ENCODE measurements at places on chromosomes 3 and 15. TPM values are rescaled to one million over a fixed set of nuclear protein-coding genes. Genes with fewer than 3 reads are reported as not detected.

ZNF620 gene
- total RNA-seq, result 1.3 TPM

SLC7A14 gene
- total RNA-seq, result not detected

EXOG gene
- total RNA-seq, result 12.5 TPM

PARP3 gene
- total RNA-seq, result 16.1 TPM

CCR8 gene
- total RNA-seq, result not detected

CPN2 gene
- 0.08 TPM for total RNA-seq

GNAT1 gene
- not detected for total RNA-seq

RETNLB gene
- total RNA-seq, result not detected

CCNDBP1 gene
- total RNA-seq, result 62.5 TPM

XCR1 gene
- total RNA-seq, result not detected

GOLGA8G gene
- total RNA-seq, result not detected

GRM2 gene
- total RNA-seq, result 0.21 TPM

NDN gene
- total RNA-seq, result not detected

LPCAT4 gene
- 58.5 TPM for total RNA-seq

RLBP1 gene
- total RNA-seq, result not detected

PAK6 gene
- 6.3 TPM for total RNA-seq

NANOGP8 gene
- total RNA-seq, result not detected

LIPH gene
- total RNA-seq, result 19.9 TPM
